Neuronal stem cell (in vitro differentiated cells): ENCODE measurements at places on chromosomes 11 and 22.

DNA sequence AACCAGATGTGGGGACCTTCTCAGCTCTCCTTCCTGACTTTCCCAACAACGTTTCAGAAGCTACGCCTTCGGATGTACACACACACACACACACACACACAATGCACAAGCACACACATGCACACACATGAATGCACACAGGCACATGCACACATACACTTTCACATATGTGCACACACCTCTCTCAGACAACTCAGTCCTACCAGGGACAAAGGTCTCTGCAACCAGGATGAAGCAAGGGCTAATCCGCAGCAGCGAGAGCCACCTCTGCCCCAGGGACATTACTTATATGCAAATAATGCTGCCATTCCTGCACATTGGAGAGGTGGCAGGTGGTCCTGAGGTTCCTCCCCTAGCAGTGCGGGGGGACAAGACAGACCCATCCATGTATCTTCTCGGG is 27.4 kb upstream of the LINC01488 start:
- no peak for DNase-seq

DNA sequence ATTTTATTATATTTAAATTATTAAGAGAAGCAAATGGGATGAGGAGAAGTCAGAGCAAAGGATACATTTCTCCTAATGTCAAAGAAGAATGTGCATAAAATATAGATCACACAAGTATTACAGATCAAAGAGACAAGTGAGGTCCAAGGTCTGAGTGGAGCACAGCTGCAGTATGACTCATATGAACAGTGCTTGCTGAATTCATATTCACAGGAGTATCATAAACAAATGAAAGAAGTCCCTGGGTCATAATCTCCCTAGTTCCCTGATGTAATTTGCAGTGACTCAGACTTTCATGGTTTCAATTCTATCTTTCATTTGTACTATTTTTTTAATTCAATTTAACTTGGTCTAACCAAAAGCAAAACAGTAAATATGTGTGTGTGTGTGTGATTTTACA is 499.0 kb upstream of the CCDC179 start:
- no peak for DNase-seq

GRCh38 chr22:44108806-44109385 is 71.8 kb upstream of the PARVG start:
- DNase-seq, result no peak

DNA sequence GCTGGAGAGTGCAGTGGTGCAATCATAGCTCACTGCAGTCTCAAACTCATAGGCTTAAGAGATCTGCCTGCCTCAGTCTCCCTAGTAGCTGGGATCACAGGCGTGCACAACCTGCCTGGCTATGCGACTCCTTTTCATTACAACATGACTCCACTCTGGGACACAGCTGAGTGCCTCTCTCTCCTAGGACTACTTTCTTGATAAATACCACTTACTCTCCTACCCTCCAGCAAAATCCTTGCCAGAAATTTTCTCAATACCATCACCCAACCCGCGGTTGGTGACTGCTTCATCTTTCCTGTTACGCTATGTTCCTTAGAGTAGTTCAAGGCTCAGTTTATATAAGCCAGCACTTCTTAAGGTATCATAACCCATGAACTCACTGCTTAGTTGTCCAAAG is 26.9 kb downstream of the ARFGAP3 start:
- DNase-seq, result no peak

- no peak for DNase-seq
These were observed 1.4 kb downstream of the ASCL2 start for GRCh38 chr11:2268729-2269600.

DNA sequence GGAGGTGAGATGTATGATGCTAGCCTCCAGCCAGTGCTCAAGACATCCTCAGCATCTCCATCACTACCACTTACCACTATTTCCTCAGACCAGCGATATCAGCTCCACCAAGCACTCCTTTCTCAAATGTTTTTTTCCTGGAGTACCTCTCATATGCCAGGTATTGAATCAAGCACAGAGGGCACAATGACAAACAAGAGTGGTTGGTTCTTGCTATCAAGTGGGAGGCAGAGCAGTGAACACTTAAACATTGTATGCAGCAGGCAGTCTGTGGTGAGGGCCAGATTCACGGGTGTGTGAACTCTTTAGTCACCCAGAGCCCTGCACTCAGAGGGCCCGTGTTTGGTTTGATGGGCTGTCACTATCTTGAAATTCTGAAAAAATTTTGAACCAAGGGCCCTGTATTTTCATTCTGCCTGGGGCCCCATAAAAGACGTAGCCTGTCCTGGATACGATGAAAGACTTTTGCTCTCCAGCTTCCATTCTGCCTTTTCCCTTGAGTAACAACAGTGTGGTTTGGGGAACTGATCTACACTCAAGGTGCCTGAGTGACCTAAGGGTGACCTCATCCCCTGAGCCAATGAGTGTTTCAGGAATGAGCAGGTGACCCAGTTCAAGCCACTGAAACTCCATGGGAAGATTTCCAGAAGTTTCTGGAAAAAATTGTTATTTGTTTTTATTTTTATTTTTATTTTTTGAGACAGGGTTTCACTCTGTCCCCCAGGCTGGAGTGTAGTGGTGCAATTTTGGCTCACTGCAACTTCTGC is 348.4 kb upstream of the NARS2 start:
- DNase-seq, result no peak

- DNase-seq, result no peak
These were observed 42.9 kb downstream of the CTNND1 start for GRCh38 chr11:57804466-57804865.

- no peak for DNase-seq
These were observed 112.2 kb downstream of the MTNR1B start for GRCh38 chr11:93081694-93082093.

DNA sequence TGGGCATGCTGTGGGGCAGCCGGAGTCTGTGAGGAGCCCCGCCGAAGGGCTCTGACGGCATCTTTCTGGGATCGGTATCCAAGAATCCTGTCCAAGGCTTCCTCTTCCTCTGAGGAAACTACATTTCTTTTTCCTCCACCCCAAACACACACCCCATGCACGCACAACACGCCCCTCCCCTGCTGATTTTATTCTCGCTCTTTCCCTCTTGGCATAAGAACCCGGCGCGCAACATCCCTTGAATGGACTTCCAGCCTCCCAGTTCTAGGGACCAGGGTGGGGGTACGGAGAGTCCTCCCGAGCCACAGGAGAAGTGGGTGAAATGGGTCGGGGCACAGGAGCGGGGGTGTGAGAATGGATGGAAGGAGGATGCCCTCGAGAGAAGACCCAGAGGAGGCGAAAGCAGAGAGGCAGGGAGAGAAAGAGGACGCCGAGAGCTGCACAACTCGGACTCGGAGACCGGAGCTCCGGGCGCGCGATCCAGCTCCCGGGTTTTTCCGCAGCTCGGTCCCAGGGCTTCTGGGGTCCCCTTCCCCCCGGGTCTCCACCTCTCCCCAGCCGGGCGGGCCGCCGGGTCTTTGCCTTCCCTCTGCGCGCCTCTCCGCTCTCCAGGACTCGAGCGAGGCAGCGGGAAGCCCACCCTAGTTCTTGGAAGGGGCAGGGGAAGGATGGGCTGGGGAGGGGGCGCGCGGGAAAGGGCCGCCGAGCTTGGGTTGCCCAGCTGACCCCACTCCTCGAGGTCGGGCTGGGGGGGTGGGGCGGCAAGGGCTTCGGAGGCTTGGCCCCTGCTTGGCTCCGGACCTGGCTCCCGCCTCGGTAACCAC is 1.5 kb upstream of the LARGE1 start:
- DNase-seq, result peak; percentile 86

GRCh38 chr11:109865548-109866186 is 227.5 kb upstream of the ZC3H12C start:
- no peak for DNase-seq

GRCh38 chr11:119114351-119114750 is 7.0 kb upstream of the HINFP start:
- no peak for DNase-seq

DNA sequence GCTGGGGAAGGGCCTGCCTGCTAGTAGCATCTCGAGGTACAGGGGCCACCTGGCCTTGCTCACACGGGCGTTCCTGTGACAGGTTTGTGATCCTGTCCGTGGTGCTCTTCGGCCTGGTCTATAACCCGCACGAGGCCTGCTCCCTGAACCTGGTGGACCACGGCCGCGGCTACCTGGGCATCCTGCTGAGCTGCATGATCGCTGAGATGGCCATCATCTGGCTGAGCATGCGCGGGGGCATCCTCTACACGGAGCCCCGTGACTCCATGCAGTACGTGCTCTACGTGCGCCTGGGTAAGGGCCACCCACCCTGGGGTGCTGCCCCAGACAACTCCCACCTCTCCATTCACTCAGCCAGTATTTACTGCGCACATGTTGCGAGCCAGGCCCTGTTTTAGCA is 31.8 kb upstream of the MYRF start:
- DNase-seq, result no peak

GRCh38 chr11:70771099-70771885 is 373.0 kb downstream of the CTTN start:
- DNase-seq, result no peak

- no peak for DNase-seq
These were observed 1.3 kb downstream of the HIRA start for GRCh38 chr22:19429950-19430889.

- no peak for DNase-seq
These were observed 44.8 kb upstream of the SMCO4 start for GRCh38 chr11:93587858-93588581.

DNA sequence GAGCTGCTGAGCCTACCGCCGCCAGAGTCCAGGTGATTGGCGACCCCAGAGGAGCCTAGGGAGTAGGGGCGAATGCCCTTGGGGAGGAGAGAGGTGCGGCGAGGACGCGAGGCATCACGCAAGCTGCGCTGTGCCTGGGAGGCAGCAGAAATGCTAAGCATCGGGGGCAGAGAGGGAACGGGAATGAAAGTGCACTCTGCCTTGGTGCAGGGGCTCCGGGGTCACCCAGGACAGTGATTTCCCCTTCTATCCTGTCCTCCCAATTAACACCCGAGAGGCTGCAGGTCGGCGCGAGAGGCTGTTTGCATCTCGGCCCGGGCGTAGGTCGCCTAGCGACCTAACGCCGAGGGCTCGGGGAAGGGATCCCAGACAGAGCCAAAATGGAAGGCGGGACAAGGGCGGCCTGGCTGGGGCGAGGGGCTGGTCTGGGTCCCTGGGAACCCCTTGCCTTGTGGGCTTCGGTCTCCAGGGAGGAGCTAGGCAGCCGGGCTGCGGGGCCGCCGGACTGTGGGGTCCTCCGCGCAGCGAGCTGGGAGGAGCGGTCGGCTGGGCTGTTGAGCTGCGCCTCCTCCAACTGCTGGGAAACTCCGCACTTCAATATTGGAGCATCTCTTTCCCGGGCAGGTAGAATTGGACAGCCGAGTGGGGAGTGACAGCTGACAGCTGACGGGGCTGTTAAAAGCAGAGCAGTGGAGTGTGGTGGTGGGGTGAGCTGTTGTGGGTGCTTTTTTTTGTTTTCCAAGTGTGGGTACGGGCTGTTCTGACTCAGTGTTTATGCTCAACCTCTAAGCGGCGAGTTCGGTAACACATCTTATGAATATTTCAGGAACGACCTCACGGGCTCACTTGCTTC is 657 bp downstream of the ELMOD1 start:
- DNase-seq, result peak; percentile 29

DNA sequence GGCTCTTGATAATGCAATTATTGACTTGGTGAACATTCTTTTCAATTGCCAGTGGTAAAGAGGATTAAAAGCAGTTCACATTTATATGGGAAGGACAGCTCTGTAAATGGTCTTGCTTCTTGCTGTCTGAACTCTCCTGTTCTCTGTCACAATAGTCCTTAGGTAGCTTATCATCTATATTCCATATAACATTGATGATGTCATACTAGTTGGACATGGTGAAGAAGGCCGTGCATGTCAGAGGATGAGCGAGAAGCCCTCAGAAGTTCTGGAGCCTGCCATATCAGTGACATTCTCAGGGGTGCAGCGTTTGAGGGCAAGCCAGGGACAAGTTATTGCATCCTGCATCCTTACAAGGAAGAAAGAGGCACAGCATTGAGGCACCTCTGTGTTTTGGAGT is 2.6 kb upstream of the CHKB start:
- no peak for DNase-seq

- no peak for DNase-seq
These were observed 98.1 kb upstream of the BLID start for GRCh38 chr11:122214080-122214479.

DNA sequence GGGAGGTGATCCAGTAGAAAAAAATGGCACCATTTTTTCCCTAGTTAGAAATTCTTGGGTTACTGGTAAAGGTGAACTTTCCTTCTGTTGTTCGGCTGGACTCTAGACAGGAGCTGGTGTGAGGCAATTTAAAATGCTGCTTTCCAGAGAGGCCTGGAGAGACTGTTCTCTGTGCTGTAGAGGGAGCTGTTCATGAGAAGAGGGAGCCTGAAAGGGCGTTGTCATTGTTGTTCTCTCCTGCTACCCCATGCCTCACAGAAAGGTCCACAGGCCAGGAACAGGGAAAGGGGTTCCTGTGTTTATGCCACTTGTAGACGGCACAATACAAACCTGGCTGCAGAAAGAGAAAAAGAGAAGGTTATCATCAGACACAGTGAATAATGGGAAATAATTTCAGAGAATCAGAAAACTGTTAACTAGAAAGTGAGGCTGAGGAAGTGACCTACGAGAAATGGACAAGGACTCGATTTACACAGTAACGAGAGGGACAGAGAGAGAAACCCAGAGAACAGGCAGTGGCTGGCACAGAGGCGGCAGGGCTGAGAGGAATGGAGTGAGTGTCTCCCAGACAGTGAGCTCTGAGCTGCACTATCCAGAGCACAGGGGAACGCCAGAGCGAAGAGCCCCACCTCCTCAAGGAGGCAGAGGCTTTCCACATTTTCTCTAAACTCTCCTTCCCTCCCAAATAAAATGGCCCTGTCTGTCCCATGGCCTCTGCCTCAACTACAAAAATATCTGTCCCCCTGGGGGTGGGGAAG is 109.2 kb downstream of the RRM1 start:
- peak; percentile 9 for DNase-seq

DNA sequence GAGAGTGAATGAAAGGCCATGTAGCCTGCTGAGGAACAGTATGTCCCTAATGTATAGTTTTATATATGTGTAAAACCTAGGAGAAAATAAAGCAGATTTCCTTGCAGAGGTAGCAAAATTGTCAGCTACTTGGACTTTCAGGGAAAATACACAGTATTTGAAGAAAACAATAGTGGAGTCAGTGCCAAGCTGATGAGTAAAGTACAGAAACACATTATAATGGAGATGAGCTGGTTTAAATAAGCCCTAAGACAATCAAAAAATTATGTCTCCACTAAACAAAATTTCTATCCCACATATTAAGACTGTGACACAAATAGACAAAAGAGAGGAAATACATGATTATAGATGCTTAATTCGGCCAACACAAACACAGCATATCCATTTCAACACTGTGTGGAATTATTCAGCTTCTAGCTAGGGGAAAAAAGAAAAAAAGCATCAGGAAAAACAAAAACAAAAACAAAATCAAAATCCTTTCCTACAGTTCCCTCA is 75.9 kb downstream of the MAML2 start:
- no peak for DNase-seq

DNA sequence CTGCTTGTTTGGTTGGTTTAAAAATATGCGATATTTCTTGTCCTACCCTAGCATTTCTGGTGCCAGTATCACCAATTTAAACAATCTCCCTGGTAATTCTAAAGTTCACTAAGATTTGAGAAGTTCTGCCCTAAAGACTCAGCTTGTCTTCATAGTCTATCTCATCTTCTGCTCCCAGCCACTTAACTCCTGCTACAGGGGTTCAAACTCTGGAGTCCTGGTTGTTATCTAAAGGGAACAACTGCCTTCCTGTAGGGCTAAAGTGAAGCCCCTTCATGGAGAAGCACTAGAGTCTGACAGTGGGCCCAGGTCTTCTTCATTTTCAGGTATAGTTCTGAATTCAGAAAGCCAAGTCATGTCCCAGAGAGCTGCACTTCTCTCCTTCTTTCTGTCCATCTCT is 73.2 kb downstream of the CTNND1 start:
- DNase-seq, result no peak

- DNase-seq, result no peak
These were observed 2.8 kb upstream of the TNFRSF13C start for GRCh38 chr22:41929418-41929810.

GRCh38 chr11:85682330-85683305 is 3.4 kb downstream of the CCDC89 start:
- no peak for DNase-seq
